Activated T-helper 2 cell treated with anti-CD3 and anti-CD28 coated beads, Interferon-gamma antibody, Interleukin-2, Interleukin-4, amounts not matched to agents 10 μg/mL and 5 μg/mL and 100 μg/mL, durations not matched to agents 14 hours and 24 hours and 36 hours (primary cell): ENCODE measurements at places on chromosomes 2 and 18. TPM values are rescaled to one million over a fixed set of nuclear protein-coding genes. Genes with fewer than 3 reads are reported as not detected.

GRCh38 chr2:28544922-28545589 lies 49.2 kb downstream of the PLB1 start:
- H3K4me1 ChIP-seq: peaks cover 34% of the 10 kb centered on the region
- peak overlapping the region; percentile 44 for H3K4me3 ChIP-seq
- H3K27me3 ChIP-seq: no peaks in the 10 kb centered on the region
- peak overlapping the region; percentile 86 for H3K27ac ChIP-seq
- H3K36me3 ChIP-seq: no peaks in the 10 kb centered on the region

DNA sequence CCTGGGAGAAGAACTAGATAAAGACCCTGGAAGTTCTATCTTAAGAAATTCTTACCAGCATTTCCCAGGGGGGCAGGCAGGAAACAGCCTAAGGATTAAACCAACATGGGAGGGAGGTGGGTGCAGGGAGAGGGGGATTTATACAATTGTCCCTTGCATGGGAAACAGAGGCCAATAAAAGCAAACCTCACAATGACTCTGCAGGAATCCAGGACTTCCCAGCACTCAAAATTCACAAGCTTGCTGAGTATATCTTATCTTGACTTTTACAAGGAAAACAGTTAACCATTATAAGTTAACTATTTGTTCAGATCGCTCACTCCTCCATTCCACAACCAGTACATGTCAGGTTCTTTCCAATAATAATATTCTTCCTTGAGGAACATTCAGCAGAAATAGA lies 241.3 kb downstream of the MREG start:
- H3K27ac ChIP-seq: no peak overlapping the region
- no peaks in the 10 kb centered on the region for H3K27me3 ChIP-seq
- no peak for DNase-seq

DNA sequence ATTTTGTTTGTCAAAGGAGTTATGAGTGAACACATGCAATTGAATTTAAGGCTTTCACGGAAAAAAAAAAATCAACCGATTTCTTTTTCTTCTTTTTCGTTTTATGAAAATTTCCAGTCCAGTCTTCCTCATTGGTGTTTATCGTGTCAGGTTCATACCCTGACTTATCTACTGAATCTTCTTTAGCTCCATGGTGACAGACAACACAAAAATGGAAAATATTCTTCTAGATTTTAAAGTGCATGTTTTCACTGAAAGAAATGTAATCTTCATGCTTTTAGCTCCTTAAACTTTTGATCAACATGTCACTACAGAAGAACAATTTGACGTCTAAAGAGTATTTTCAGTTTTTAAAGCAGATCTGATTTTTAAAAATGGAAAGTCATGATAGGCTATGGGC lies 14.7 kb downstream of the KCNE4 start:
- H3K4me3 ChIP-seq: no peak overlapping the region
- peaks cover 3% of the 10 kb centered on the region for H3K27me3 ChIP-seq
- no peaks in the 10 kb centered on the region for H3K36me3 ChIP-seq
- H3K4me1 ChIP-seq: no peaks in the 10 kb centered on the region

DNA sequence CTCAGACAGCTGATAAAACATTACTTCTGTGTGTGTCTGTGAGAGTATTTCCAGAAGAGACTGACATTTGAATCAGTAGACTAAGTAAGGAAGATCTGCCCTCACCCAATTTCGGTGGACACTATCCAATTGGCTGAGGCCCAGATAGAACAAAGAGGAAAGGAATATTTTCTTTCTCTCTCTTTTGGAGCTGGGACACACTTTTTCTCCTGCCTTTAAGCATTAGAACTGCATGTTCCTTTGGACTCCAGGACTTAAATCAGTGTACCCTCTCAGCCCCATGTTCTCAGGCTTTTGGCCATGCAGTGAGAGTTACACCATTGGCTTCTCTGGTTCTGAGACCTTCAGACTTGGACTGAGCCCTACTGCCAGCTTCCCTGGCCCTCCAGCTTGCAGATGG lies 3.3 kb upstream of the SRBD1 start:
- H3K4me3 ChIP-seq: no peak overlapping the region
- H3K27ac ChIP-seq: no peak overlapping the region
- H3K4me1 ChIP-seq: peaks cover 13% of the 10 kb centered on the region

- no peaks in the 10 kb centered on the region for H3K36me3 ChIP-seq
- peak overlapping the region; percentile 33 for H3K4me3 ChIP-seq
- H3K27ac ChIP-seq: peak overlapping the region; percentile 68
- no peak for DNase-seq
Observed at GRCh38 chr2:209525834-209526281, 102.0 kb downstream of the MAP2 start.

The AMER3 gene
- total RNA-seq: not detected in 2 replicates

The ACMSD gene
- total RNA-seq: not detected in 2 replicates

The CYP1B1 gene
- total RNA-seq: 8.6 and 10.9 TPM in 2 replicates

The PID1 gene
- not detected in 2 replicates for total RNA-seq

The ABCG5 gene
- 0.14 TPM in 2 replicates for total RNA-seq
